ENCODE measurements at places on chromosomes 3 and 15. TPM values are rescaled to one million over a fixed set of nuclear protein-coding genes. Genes with fewer than 3 reads are reported as not detected.

Gene UNC13C
- not detected for total RNA-seq

Gene SEMA6D
- not detected for total RNA-seq

Gene HRG
- total RNA-seq = not detected

Gene DAPK2
- 1.6 TPM for total RNA-seq

Gene METTL6
- total RNA-seq = 6.5 TPM

Gene GRAMD1C
- 1.2 TPM for total RNA-seq

Gene MTHFS
- 17.1 TPM for total RNA-seq

Gene NR1I2
- total RNA-seq = not detected

Gene SLC22A13
- 0.23 TPM for total RNA-seq

Gene DNASE1L3
- 0.65 TPM for total RNA-seq

Gene ZNF80
- 0.65 TPM for total RNA-seq

Gene CEMIP
- 0.42 TPM for total RNA-seq

Gene AMT
- 8.3 TPM for total RNA-seq

- DNase-seq = no peak
These were observed 15.2 kb upstream of the CLEC3B start for GRCh38 chr3:45010811-45011333.

GRCh38 chr3:56868706-56869105 lies 67.0 kb upstream of the ARHGEF3 start:
- DNase-seq = no peak

DNA sequence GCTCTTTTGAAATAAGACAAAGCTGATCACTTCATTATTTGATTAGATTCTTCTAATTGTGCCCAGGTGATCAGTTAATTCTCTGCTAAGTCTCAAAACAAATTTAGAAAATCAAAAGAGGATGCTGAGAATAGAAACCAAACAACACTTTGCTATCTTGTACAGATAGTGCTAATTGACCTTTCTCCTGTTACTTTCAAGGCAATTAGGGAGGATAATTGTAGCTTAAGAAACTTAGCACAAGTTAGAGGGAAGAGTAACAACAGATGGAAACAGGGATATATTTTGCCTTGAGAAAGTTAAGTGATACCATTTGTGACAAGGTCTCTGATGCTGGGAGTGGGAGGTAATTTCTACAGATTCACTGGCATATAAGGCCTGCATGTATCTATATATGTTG lies 344.8 kb upstream of the GRM7 start:
- DNase-seq = no peak

DNA sequence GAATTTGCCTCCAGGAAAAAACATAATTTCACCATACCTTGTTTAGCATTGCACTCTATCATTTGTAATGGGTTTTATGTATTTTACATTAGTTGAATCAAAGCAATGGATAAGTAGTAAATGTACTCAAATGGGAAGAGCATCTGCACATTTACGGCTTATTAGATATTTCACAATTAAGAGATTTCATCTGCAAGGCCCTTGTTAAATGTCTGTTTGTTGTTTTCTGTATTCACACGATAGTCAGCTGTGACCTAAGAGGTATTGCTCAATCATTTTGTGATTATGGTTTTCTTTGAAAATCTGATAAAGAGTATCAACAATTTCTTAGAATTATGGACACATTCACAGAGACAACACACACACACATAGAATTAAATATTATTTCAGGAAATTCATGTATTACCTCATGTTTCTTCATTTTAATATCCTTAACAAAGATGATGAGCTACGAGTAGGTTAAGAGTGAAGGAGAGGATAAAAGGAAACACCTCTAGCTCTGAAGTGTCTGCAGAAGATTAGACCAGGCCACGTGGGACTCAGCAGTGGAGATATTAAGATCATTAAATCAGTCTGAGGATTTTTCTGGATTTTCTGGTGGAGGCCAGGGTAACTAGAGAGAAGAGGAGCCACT lies 121.9 kb upstream of the POU1F1 start:
- no peak for DNase-seq

GRCh38 chr3:112119962-112120836 lies 12.8 kb downstream of the GCSAM start:
- DNase-seq = no peak

GRCh38 chr15:46941241-46941640 lies 776.1 kb upstream of the SEMA6D start:
- no peak for DNase-seq

- no peak for DNase-seq
These were observed 285.4 kb downstream of the ZBTB20 start for GRCh38 chr3:114861666-114862065.

DNA sequence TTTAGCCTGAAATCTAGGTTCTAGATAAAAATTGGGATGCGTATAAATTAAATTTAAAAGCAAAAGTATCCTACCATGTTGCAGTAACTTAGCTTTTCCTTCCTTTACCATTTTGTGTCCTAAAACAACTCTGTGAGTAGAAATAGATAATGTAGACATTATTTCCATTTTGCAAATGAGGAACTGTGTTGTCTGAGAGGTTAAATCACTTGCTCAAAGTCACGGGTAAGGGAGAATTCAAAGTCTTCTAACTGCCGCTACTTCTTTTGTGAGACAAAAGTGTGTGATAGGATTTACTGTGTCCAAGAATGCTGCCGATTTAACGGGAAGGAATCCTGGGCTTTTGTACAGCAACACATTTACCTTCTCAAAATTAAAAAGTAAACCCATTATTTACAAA lies 40.7 kb downstream of the MYO1E start:
- DNase-seq = no peak

GRCh38 chr3:77392181-77392580 lies 352.3 kb downstream of the ROBO2 start:
- DNase-seq = no peak

DNA sequence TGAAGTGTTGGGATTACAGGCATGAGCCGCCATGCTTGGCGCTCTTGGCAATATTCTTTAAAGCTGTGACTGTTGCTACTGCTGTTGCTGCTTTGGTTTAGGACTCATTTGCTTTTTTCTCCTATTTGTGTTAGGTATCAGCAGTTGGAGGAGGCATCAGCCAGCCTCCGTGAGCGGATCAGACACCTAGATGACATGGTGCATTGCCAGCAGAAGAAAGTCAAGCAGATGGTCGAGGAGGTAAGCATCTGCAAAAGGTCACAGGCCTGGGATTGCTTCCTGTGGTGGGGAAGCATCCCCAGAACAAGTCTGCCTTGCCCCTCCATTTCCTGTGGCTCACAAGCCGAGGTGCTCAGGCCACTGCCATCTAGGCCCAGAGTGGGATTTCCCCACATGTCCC lies 47.6 kb downstream of the MYZAP start:
- no peak for DNase-seq

- no peak for DNase-seq
These were observed 22.7 kb downstream of the ZIC4 start for GRCh38 chr3:147383617-147384016.

- DNase-seq = no peak
These were observed 181.3 kb downstream of the SNRPN start for GRCh38 chr15:25136119-25136518.

- no peak for DNase-seq
These were observed 129.7 kb downstream of the RPL22L1 start for GRCh38 chr3:170740285-170740684.

- peak; percentile 33 for DNase-seq
These were observed 1.5 kb upstream of the MAPKBP1 start for GRCh38 chr15:41772720-41773331.

DNA sequence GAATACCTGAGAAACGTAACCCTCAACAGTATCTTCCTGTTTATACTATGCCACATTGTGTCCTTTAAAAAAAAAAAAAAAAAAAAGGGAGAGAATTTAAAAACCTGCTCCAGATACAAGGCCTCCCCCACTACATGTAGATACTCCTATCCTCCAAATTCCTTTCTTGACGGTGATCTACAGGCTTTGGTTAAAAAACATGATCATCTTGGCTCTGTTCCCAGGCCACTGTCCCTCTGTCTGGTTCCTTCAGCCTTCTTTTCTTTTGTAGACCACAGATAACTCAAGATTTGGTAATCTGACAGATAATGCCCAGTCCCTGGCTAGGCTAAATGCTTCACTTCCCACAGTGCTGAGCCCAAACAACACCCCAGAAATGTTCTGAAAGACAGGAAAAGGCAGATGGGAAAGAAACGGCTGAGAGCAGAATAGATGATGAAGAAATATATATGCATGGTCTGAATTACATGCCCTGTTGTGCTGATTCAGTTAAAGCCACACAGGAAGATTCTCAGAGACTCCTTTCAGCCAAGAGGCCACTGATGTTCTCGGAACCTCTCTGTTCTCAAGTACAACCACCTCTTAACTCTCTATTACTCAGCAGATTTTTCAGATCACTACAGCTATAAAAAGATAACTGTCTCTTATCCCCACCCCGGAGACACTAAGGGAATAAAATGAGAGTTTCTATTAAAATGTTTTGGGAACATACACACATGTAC lies 48.3 kb downstream of the NPTN start:
- DNase-seq = no peak

DNA sequence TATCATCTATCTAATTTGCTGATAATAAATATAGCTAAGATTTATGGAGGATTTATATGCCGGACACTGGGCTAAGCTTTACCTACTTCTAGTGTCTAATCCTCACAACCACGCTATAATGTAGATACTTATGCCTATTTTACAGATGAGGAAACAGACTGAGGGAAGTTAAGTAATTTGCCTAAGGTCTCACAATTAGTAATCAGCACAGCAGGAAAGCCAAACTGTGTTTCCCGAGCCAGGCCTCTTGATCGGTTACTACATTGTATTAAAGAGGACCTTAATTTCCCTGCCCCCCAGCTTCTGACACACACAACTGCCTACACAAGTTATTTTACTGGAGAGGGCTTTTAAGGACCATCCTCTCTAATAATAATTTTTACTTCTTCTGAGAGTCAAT lies 40.9 kb downstream of the ONECUT1 start:
- no peak for DNase-seq

- DNase-seq = no peak
These were observed 2.0 kb downstream of the B2M start for GRCh38 chr15:44713006-44713966.

- no peak for DNase-seq
These were observed 67.4 kb upstream of the TLE3 start for GRCh38 chr15:70164910-70165715.

DNA sequence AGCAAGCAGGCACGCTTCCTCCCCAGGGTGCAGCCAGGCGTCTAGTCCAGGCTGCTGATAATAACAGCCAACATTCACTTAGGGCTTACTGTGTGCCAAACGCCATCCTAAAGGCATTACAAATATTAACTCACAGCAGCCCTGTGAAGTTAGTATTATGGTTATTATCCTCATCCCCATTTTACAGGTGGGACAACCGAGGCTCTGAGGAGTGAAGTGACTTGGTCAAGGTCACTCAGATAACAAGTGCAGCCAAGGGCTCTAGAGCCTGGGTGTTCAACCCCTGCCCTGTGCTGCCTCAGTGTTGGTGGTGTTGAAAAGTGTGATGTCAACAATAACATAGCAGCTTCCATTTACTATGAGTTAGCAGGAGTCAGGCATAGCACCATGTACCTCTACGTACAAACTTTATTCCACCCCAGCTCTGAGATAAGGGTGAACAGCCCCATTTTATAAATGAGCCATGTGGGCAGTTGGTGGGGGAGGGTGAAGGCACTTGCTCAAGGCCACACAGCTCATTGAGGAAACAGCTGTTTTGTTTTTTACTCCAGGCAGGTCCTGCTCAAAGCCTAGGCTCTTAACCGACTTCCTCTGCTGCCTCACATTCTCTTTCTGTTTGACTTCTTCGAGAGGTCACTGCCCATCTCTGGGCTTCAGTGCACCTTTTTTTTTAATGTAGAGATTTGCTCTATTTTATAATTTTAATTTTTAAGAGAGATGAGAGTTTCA lies 24.0 kb upstream of the TRH start:
- DNase-seq = no peak

- DNase-seq = no peak
These were observed 47.2 kb upstream of the ATP2B2 start for GRCh38 chr3:10552631-10552943.

GRCh38 chr3:149011676-149012075 lies 20.3 kb downstream of the GYG1 start:
- no peak for DNase-seq

DNA sequence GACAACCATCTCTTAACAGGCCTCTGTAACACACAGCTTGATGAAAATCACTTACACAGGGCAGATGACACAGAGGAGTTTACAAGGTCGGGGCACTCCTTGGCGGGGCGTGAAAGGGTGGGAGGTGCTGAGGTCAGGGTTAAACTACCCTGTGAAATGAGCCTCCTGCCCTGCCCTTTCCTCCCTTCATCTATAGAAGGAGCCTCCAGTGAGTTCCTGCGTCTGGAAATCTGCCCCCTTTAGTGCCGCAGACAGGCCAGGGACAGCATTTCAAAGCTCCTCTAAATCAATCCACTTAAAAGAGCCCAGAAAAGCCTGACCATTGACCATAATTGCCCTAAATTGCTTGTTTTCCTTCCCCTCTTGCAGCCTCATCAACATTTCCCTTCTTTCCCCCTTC lies 1.9 kb downstream of the ROBO1 start:
- no peak for DNase-seq

- no peak for DNase-seq
These were observed 7.7 kb downstream of the TUBGCP4 start for GRCh38 chr15:43378601-43379000.

- DNase-seq = no peak
These were observed 68.1 kb downstream of the MEIS2 start for GRCh38 chr15:37032091-37032775.

DNA sequence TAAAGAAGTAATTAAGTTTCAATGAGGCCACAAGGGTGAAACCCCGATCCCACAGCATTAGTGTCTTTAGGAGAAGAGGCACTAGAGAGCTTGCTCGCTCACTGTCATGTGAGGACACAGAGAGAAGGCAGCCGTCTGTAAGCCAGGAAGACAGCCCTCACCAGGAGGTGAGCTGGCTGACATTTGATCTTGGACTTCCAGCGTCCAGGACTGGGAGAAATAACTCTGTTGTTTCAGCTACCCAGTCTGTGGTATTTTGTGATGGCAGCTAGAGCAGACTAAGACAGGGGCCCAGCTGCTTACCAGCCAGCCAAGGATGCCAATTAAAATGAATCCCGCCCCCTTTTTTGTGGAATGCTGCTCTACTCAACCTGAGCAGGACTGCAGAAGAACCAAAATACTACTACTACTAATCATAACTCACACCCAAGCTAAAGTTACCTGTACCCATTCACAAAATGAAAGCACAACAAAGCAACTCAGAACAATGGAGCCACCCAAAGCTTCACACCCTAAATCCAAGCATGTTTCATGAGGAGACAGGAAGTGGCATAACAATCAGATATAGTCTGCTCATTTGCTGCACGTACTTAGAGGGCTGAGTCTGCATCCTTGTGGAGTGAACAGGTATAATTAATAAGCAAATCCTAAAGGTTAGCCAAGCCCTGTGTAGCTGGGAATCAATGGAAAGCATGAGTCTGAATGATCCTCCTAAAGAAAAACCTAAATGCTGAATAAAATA lies 35.6 kb upstream of the RHCG start:
- no peak for DNase-seq

Data from T-helper 17 cell (primary cell).